ENCODE measurements at places on chromosomes 12 and 14. TPM values are rescaled to one million over a fixed set of nuclear protein-coding genes. Genes with fewer than 3 reads are reported as not detected.

DPPA3 gene
- not detected for polyA plus RNA-seq

MYL2 gene
- not detected for polyA plus RNA-seq

ITGB7 gene
- polyA plus RNA-seq = 0.15 TPM

WNT1 gene
- polyA plus RNA-seq = not detected

ABCD2 gene
- not detected for polyA plus RNA-seq

OTUB2 gene
- 2.1 TPM for polyA plus RNA-seq

CLEC6A gene
- not detected for polyA plus RNA-seq

TMEM132C gene
- polyA plus RNA-seq = not detected

STAT6 gene
- 79.5 TPM for polyA plus RNA-seq

DLK1 gene
- 0.12 TPM for polyA plus RNA-seq

CCDC196 gene
- polyA plus RNA-seq = not detected

SERPINA12 gene
- polyA plus RNA-seq = not detected

- no peak for DNase-seq
Observed at GRCh38 chr14:77804592-77804991, 4.7 kb downstream of the ADCK1 start.

- no peak for DNase-seq
Observed at GRCh38 chr14:103536693-103537092, 7.7 kb downstream of the TRMT61A start.

DNA sequence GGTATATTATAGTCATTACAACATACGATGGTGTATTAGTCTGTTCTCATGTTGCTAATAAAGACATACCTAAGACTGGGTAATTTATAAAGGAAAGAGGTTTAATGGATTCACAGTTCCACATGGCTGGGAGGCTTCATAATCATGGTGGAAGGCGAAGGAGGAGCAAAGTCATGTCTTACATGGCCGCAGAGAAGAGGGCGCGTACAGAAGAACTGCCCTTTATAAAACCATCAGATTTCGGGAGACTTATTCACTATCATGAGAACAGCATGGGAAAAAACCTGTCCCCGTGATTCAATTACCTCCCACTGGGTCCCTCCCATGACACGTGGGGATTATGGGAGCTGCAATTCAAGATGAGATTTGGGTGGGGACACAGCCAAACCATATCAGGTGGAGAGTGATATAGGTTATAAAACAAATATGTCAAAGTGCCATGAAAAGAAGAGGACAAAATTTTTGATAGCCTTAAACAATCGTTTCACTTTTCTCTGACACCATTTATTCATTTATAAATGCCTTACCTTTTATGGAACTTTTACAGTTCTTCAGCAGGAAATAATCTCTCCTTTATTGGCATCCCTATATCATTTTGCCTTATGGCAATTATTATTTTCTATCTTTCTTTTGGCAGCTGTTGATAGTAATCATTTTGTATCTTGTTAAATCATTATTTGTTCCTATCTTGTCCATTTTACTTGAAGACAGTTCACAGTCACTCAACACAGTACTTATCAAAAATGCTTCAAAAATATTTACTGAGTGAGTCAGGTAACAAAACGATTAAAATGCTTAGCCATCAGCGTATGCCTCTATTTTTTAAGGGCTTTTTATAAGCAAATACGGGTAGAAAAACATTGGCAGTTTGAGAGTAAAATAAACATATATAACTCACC is 196.0 kb downstream of the RAD51B start:
- DNase-seq = no peak

DNA sequence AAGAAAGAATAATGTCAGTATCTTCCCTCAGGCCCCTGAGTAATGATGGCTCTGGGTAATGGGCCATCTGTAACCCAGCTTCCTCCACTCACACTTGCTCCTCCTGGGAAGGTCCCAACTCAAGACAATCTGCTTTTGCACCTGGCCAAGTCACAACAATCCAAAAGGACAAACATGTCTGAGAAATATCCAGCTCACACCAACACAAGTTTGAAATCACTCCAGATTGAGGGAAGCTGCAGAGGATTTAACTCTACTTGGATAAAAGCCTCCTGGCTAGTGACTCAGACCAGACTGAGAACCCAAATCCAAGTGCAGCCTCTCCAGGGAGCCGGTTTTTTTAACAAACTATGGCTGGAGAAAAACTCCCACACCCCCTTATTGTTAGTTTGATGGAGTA is 34.2 kb downstream of the RTRAF start:
- peak; percentile 52 for DNase-seq

DNA sequence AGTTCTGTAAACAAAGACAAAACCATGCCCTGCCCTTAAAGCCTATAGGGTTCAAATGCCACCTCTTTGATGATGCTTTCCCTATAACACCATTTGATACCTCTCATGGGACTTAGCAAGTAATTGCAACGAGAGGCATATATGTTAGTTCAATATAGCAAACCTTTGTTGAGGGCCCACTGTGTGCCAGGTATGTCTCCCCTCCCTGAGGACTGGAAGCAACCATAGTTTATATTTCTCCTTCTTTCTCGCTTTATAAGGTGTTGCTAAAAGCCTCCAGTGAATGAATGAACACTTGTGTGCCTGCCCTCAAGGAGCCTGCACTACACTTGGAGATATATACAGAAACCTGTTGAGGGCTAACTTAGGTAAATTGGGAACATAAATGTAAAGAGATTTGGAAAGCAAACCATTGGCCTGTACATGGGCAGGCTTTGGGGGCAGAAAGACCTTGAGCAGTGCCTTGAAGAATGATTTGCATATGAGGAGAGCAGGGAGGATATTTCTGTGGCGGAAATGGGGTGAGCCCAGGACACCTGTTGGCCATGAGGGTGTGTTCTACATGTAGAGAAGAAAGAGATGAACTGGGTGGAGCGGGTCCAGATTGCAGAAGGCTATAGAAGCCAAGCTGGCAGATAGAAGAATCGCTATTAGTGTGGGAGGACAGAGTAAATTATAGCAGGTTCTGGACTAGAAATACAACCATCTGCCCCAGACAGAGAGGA is 1.8 kb upstream of the CKAP4 start:
- no peak for DNase-seq

DNA sequence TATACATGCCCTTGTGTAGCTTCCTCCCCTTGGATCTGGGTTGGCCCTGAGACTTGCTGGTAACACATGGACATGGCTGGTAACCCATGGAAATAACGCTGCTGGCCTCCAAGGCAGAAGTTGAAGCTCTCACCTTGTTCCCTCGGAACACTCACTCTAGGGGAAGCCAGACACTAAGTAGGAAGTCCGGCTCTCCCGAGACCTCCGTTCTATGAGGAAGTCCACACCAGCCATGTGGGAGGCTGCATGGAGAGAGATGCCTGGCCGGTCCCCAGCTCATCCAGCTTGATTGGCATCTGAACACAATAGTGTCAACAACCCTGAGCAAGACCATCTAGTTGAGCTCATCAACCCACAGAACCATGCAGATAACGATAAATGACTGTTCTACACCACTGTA is 39.7 kb upstream of the VRK1 start:
- no peak for DNase-seq

- no peak for DNase-seq
Observed at GRCh38 chr14:103385929-103386712, 906 bp downstream of the MARK3 start.

DNA sequence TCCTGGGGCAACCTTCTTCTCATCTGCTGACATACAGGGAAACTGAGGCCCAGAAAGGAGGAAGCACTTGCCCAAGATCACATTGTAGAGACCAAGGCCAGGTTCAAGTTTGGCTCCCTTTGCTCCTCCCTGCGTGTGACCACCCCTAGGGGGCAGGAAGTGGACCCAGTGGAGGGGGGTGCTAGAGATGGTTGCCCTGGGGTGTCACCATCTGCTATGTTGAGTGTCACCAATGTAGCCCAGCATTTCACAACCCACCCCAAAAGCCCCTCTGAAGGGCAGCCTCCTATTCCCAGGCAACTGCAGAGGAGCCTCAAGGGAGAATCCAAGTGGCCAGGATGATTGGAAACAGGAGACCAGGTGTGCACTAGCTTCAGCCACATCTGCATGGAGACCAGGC is 12.0 kb upstream of the RBM19 start:
- no peak for DNase-seq

- DNase-seq = no peak
Observed at GRCh38 chr12:27018037-27018436, 3.9 kb upstream of the TM7SF3 start.

DNA sequence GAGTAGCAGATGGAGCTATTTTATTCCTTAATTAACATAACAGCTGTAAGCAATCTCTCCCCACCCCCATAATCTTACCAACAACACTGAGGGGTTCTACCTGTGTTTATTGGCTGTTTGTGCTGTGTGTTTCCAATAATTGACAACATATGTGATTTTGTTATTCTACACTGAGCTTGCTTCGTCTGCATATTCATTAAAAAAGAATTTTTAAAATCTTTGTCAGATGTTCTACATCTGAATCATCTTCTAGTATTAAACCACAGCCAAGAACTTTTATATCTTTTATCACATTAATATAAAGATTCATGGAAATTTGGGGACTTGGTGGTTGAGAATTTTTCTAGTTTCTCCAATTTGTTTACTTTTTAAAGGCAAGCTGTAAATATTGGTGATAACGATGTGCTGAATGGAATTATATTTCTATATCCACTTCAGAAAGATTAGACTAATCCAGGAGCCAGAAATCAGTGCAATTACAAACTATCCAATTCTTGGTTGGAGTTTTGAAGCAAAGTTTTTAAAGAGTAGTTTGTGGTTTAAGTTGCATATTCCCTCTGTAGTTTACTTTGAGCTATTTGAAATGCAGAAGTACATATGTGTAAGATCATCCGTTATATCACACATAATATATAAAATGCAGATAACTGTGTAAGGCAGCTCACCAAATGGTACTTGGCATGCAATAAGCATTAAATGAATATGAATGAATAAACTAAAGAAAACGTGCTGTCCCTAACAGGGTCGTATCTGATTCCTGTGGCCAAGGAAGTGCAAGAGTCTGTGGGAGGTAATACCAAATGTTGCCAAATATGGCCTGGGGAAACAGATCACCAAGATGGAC is 206.9 kb downstream of the PELI2 start:
- DNase-seq = no peak

GRCh38 chr12:10272467-10272866 is 35.2 kb upstream of the KLRD1 start:
- no peak for DNase-seq

- DNase-seq = no peak
Observed at GRCh38 chr12:29238822-29239291, 89.8 kb downstream of the FAR2 start.

DNA sequence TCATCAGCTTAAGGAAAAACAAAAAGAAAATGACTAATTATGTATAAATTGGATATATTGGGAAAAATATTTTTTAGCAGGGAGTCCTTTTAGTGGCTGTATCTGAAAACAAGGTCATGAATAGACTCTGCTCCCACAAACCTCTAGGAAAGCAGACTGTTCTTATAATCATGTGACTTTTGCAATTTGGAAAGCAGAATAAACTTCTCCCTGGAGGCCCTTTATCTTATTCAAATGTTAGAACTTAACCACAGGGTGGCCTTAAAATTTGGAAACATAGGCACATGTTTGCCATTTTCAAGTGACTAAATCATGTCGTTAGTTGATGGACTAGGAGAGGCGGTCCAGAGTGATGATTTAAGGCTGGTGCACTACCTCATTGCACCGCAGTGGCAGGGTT is 196.6 kb upstream of the KRR1 start:
- DNase-seq = no peak

GRCh38 chr12:12685305-12685704 is 10.7 kb downstream of the GPR19 start:
- no peak for DNase-seq

DNA sequence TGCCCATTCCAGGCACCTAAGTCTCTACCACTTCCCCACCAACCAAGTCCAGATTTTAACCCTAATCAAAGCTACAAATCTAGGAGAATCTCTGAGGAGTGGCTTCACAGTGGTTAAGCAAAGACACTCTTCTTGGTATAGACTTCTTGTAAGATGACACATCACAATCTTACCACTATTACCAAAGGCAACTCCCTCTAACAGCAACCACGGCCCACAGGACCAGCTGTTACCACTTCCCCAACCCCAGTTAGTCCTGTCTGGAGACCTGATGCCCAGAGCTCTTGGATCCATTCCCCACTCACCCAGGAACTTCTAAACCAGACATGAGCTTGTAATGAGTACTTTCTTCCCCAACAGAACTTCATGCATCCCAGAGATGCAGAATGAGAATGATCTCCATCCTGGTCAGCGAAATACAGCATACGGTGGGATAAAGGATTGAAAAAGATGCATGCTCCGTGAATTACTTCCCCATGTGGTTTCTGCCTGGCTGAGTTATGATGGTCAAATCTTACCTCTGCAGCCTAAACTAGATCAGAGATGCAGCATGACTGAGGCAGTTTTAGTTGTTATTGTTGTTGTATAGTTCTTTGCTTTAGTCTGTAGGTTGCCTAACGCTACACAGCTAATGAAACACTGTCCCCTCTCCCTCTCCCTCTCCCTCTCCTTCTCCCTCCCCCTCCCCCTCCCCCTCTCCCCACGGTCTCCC is 87.7 kb upstream of the FOXN3 start:
- DNase-seq = no peak

DNA sequence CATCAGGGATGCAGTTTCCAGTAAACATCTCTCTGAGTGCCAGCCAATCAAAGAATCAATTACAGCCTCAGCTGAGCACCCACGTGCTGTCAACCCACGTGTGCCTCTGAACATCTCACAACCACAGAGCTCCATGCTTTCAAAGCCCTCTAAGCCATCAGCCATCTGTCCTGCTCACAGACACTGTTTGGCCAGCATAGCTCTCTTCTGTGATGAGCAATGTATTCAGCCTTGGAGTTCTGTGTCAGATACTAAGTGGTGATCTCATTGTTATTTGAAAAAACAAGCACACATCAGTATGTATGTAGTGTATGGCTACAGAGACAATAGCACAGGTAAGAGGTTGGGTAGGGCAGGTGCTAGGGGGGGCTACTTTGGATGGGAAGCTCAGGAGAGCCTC is 94.3 kb downstream of the RGS6 start:
- DNase-seq = no peak

DNA sequence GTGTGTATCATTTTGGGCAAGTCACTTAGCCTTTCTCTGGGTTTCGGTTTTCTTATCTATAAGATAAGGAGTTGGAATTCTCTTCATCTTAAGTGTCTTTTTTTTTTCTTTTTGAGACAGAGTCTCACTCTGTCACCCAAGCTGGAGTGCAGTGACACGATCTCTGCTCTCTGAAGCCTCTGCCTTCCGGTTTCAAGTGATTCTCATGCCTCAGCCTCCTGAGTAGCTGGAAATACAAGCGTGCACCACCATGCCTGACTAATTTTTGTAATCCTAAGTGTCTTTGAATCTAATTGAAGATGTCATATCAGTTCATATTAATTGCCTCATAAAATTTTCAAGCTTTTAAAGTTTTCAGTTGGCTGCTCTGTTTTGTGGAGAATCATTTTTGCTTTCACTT is 4.0 kb downstream of the SRGAP1 start:
- DNase-seq = no peak

DNA sequence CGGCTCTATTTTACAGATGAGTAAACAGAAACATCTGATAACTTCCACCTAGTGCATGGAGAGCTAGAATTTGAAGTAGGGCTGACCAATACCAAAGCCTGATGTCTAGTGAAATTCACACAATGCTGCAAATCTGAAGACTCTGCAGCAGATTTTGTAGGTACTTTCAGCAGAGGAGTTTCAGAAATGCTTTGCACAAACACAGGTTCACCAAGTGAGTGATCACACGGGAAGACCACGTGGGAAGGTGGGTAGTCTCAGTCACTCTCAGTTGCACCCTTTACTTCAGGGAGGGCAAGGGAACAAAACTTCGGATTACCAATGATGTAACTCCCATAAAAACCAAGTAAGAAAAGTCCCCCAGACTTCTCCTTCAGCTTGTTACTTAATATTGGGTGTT is 63.3 kb upstream of the DAAM1 start:
- DNase-seq = no peak

GRCh38 chr14:61202124-61202523 is 79.0 kb downstream of the TMEM30B start:
- DNase-seq = no peak

GRCh38 chr12:56565510-56566101 is 44.0 kb downstream of the RBMS2 start:
- DNase-seq = peak; percentile 66

Data from AG04450 (cell line).